ENCODE measurements at places on chromosomes 7 and 10. TPM values are rescaled to one million over a fixed set of nuclear protein-coding genes. Genes with fewer than 3 reads are reported as not detected.

The LRRC4 gene
- under 0.01 TPM for total RNA-seq

The FANK1 gene
- total RNA-seq, result 0.20 TPM

The H2BK1 gene
- total RNA-seq, result not detected

The FAM131B gene
- total RNA-seq, result 1.6 TPM

The BAIAP2L1 gene
- total RNA-seq, result 2.2 TPM

The C10orf62 gene
- not detected for total RNA-seq

The EBF3 gene
- total RNA-seq, result 22.5 TPM

The NODAL gene
- not detected for total RNA-seq

The CALHM1 gene
- total RNA-seq, result not detected

The LIPM gene
- total RNA-seq, result not detected

The CRYGN gene
- total RNA-seq, result under 0.01 TPM

Measured in subcutaneous preadipocyte (primary cell).